Activated CD4-positive, CD25-positive, alpha-beta regulatory T cell (primary cell): ENCODE measurements at places on chromosomes 13 and 19.

DNA sequence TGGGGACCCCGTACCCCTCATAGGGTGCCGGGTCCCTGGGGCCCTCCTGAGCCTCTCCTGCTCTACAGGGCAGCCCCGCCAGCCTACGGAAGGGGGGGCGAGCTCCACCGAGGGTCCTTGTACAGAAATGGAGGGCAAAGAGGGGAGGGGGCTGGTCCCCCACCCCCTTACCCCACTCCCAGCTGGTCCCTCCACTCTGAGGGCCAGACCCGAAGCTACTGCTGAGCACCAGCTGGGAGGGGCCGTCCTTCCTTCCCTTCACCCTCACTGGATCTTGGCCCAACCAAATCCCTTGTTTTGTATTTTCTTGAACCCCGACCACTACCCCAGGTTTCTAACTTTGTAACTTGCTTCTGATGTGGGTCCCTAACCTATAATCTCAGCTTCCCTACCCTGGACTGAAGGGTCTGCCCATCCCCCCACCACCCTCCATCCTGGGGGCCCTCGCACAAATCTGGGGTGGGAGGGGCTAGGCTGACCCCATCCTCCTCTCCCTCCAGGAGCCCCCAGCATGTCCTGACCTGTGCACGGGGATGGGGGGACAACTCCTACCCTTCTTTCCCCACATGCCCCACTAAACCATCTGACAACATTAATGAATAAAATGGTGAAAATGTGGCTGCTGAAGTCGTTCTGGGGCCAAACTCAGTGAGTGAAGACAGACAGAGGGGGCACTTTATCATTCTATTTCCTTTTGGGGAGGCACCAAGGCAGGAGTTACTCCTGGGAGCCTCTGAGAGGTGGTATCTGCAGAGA is 13.0 kb downstream of the ARHGAP33 start:
- DNase-seq = no peak

DNA sequence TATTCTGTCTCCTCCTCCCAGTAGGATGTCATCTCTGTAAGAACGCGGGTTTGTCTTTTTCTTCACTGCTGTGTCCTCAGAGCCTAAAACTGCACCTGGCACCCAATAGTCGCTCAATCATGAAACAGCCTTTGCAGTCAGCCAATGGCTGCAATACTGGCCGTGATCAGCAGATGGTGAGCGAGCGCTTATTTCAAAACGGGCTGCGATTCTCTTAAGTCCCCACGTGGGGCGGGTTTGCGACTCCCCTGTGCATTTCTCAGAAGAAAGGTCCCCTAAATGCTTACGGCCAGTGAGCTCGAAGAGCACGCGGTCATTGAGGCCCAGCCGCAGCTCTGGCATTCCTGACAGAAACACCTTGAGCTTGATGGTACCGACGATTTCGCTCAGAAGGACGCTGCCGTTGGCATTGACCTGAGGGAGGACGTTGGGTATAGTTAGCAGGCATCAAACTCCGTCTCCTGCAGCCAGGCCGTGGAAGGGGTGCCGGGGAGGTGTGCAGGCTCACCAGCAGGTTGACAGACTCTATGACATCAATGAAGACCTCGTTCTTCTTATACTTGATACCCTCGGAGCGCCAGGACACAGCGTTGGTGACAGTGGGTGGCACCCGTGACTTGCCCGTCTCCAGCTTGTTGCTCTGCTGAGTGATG is 6.0 kb downstream of the AP1M2 start:
- DNase-seq = peak; percentile 91

DNA sequence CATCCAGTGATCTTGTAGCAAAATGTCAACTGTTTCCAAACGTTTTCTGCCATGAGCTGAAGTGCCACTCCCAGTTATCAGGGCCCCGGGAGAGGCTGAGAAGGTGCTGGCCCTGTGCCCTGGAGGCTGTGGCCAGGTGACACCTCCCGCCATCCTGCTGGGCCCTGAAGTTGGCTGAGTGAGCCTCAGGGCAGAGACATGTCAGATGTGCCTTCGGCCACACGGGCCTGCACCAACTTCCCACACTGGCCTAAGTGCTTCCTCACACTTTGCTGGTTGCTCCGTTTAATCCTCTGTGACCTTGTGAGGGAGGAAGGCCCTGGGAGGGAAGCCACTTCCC is 4.8 kb downstream of the ADPRHL1 start:
- DNase-seq = no peak

DNA sequence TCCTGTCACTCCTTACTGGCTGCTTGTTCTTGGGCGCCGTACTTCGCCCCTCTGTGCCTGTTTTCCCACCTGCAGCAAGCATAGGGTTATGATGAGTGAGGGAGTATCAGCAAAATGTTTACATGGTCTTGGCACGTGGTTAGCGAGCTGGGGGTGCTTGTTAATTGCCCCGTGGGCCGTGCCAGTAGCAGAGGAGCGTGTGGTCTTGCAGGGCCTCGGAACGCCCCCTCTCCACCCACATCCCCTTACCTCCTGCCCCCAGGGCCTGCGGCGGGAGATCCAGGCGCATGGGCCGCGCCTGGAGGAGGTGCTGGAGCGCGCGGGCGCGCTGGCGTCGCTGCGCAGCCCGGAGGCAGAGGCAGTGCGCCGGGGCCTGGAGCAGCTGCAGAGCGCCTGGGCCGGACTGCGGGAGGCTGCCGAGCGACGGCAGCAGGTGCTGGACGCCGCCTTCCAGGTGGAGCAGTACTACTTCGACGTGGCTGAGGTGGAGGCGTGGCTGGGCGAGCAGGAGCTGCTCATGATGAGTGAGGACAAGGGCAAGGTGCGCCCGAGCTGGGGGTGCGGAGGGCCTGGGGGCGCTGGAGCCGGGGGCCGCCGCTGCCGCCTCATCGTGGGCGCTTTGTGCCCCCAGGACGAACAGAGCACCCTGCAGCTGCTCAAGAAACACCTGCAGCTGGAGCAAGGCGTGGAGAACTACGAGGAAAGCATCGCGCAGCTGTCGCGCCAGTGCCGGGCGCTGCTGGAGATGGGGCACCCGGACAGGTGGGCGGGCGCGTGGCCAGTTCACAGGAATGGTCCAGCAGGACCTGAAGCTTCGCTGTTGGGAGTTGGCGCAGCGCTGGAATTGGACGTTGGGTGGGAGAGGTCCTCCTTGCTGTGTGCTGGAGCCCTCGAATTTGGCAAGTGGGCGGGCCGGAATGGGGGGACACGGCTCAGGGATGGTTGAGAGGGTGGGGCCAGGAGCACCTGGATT is 22.5 kb upstream of the SHKBP1 start:
- DNase-seq = no peak

- DNase-seq = no peak
Observed at GRCh38 chr13:62418872-62419271, 1003.2 kb upstream of the PCDH20 start.

DNA sequence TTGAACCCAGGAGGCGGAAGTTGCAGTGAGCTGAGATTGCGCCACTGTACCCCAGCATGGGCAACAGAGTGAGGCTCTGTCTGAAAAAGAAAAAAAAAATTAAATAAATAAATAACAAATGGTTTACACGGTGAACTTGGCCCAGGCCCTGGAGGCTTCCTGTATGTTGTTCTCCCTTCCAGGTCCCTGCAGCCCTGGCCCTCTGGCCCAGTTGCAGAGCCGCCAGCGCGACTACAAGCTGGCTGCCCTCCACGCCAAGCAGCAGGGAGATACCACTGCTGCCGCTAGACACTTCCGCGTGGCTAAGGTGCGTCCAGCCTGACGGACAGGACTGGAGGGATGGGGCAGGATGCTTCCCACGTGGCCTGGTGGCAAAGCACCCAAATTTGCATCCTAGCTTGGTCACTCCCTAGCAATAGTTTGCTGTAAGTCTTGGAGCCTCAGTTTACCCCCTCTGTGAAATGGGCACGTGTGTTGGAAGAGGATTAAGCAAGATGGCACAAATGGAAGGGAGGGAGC is 11.9 kb downstream of the CC2D1A start:
- no peak for DNase-seq

- DNase-seq = no peak
Observed at GRCh38 chr19:14871619-14872230, 14.2 kb downstream of the OR7A17 start.

DNA sequence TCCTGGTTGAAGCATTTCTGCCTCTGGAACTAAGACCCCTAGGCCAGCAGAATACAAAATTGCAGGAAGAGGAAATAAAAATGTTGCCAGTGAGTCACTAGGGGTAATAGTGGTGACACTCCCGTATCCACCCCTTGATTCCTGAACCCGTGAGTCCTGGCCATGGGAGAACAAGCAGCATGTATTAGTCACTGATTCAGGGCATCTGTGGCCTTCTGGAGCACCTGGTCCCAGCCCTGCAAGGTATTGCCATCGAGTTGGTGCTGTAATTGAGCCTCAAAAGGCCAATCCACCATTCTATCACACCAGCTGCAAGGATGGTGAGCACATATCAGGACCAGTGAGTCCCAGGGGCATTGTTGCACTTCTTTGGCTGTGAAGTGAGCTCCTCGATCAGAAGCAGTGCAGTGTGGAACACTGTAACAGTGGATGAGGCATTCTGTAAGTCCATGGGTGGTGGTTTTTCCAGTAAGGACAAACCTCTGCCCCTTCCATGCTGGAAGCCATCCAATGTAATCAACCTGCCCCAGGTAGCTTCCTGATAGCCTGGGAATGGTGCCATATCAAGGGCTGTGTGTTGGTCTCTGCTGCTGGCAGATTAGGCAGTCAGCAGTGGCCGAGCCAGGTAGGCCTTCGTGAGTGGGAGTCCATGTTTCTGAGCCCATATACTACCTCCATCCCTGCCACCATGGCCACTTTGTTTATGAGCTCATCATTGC is 39.6 kb downstream of the C1QTNF9 start:
- DNase-seq = no peak

DNA sequence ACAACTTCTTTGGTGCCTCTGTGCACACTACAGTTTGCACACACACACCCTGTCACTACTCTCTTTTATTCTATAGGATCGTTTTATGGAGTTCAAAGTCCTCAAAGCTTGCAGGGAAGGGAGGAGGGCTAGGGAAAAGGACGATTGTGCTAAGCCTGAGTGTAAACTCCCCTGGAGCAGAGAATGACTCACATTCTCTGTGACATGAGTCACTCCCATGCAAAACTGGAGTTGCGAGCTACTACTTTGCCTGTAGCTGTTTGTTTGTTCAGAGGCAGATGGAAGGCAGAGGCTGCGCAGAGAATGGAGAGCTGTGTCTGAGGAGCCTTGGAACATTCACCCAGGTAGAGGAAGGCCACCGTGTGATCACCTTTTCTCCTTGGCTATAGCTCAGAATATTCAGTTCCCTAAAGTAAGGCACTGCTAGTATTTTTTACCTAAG is 80.5 kb upstream of the MBNL2 start:
- DNase-seq = no peak

GRCh38 chr13:98998831-98999638 is 21.2 kb upstream of the DOCK9 start:
- no peak for DNase-seq

DNA sequence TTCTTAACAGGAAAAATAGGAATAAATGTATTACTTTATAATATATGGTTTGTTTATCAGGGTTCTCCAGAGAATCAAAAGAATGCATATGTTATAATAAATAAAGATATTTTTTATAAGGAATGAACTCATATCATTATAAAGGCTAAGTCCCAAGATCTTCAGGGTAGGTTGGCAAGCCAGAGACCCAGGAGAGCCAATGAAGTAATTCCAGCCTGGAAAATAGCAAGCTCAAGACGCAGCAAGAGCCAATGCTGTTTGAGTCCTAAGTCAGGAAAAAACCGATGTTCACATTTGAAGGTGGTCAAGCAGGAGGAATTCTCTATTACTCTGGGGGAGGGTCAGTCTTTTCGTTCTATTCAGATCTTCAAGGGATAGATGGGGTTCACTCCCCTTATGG is 490.0 kb downstream of the PCDH20 start:
- no peak for DNase-seq

GRCh38 chr19:5472286-5472685 is 17.1 kb downstream of the ZNRF4 start:
- no peak for DNase-seq

- DNase-seq = no peak
Observed at GRCh38 chr13:101416181-101417042, at the start of gene NALCN. Gene NALCN, minus strand, starts transcription at chr13:101416508. Its CDS starts 17,382 bp downstream, at chr13:101399126.

DNA sequence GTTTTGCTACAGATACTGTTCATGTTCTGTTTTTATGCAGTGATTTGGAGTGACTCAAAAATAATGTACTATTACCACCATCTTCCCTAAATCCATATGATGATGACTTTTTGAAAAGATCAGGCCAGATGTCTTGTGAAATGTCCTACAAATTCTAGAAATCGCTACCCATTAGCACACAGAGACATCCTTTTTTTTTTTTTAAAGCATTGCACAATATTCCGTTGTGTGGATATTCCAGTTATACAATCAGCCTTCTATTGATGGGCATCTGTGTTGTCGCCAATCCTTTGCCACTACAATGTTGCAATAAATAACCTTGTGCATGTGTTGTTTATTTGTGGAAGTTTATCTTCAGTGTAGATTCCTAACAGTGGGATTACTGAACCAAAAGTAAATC is 24.5 kb downstream of the ZDHHC20 start:
- no peak for DNase-seq

GRCh38 chr13:20134732-20135131 is 26.1 kb downstream of the GJA3 start:
- no peak for DNase-seq

DNA sequence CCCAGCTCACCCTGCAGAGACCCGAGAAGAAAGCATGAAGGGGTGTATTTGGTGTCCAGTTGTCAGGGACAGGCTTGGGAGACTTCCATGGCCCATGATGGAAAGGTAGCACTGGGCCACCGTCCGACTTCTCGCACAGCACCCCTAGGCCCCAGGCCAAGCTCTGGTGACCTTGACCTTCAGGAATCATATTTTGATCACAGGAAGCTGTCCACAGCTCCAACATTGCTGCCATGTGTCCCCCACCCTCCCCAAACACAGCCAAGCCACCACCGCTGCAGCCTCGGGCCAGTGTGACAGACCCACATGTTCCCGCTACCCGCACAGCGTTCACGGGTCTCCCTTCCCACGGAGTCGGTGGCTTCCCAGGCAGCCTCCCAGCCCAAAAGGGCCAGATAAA is 842 bp upstream of the PTGIR start:
- no peak for DNase-seq
